ENCODE measurements at places on chromosomes 4 and X.

DNA sequence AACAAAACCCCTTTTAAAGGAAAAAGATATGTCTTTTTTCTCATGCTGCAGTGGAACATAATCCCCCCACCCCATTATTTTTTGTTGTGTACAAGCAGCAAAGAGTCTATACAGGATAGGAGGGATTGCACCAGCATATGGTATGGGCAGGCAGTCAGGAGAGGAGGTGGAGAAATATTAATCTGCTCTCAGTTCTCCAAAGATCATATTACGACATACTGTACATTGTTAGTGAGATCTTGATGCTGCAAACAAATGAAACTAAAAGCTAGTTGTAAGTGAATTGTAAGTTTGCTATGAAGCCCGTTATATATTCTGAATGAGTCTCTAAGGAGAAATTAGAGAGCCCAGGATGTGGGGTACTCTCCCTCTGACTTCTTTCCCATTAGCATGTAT, 75.3 kb downstream of the RAPGEF2 start:
- no peak for DNase-seq

DNA sequence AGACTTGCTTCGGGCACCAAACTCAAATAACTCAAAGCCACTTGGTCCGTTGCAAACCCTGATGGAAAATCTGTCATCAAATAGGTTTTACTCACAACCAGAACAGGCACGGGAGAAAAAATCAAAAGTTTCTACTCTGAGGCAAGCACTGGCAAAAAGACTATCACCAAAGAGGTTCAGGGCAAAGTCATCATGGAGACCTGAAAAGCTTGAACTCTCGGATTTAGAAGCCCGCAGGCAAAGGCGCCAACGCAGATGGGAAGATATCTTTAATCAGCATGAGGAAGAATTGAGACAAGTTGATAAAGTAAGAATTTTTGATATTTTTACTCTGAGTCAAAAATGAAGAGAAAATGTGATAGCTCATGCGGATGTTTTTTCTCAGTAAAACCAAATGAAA, 87.2 kb downstream of the NRK start:
- DNase-seq: no peak

DNA sequence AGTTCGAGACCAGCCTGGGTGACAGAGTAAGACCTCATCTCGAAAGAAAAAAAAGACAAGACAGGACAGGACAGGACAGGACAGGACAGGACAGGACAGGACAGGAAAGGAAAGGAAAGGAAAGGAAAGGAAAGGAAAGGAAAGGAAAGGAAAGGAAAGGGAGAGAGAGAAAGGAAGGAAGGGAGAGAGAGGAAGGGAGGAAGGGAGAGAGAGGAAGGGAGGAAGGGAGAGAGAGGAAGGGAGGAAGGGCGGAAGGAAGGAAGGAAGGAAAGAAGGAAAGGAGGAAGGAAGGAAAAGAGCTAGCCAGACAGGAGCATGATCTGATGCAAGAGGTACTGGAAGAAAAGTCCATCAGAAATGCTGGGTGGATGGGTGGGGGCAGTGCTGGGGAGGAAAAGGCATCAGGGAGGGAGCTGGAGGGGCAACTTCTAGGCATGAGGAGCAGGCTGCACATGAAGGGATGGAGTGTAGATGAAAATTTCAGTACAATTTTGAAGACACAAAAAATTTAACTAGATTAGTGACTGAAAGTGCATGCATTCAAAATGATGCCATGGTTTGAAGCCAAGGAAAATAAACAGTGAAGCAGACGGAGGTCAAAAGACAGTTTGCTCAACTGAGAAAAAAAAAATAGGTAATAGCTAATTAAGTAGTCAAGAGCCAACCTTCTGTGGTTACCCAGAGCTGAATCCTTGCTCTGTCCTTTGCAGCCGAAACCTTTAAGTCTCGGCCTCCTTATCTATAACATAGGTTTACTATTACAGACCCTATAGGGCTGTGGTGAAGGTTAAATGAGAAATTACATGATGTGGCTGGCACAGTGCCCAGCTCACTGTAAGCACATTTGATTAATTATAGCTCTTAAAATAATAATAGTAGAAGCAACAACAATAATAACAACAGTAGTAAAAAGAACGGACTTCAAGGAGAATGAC, 59.9 kb downstream of the ZNF827 start:
- no peak for DNase-seq

- DNase-seq: no peak
Observed at GRCh38 chr4:145326491-145326890, 146.1 kb upstream of the OTUD4 start.

GRCh38 chr4:854356-854755, 28.4 kb upstream of the CPLX1 start:
- no peak for DNase-seq

GRCh38 chr4:13701937-13702446, 74.5 kb upstream of the BOD1L1 start:
- DNase-seq: no peak

GRCh38 chr4:36317721-36318120, 36.3 kb downstream of the DTHD1 start:
- no peak for DNase-seq

GRCh38 chr4:7103607-7104365, 35.9 kb upstream of the GRPEL1 start:
- no peak for DNase-seq

- no peak for DNase-seq
Observed at GRCh38 chrX:97366237-97366636, 482.5 kb downstream of the RPA4 start.
